ENCODE measurements at places on chromosomes 3 and 15. TPM values are rescaled to one million over a fixed set of nuclear protein-coding genes. Genes with fewer than 3 reads are reported as not detected.

DNA sequence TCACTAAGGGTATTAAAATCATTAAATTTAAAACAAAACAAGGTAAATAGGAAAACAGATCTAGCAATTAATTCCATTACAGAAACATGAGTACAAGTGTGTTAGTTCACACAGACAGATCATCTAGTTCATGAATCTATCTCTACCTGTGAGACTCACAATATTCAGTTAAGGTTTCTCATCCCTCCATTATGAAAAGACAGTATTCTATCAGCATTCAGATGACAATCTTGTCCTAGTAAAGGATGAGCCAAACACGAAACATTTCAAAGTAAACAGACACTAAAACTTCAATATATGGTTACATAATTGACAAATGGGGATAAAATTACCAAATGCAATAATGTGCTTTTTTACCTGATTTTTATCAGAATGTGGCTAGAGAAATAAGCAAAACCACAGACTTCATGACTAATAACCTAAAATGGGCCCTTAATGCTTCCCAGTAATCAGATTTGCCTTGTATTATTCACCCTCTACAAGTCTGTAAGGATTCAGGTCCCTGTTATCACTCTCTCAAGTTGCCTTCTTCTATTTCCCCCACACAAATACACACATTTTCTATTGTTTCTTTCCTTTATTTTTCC is 126.8 kb downstream of the DLG1 start:
- no peak for DNase-seq

DNA sequence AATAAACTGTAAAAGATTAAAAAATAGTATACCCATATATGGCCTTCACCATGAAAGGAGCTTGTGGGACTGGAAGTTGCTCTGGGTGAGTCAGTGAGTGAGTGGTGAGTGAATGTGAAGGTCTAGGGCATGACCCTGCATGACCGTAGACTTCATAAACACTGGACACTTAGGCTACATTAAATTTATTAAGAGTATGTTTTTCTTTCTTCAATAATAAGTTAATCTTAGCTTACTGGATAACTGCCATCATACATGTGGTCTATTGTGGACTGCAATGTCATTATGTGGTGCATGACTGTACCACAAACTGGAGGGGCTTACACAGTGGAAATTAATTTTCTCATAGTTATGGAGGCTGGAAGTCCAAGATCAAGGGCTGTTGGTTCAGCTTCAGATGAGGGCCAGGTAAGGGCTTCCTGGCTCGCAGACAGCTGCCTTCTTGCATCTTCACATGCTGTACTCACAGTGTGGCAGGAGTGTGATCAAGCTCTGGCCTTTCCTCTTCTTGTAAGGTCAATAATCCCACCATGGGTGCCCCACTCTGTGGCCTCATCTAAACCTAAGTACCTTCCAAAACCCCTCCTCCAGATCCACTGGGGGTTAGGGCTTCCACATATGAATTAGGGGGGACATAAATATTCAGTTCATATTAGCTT is 40.8 kb upstream of the PRR23E start:
- DNase-seq, result no peak

- no peak for DNase-seq
Observed at GRCh38 chr15:27686369-27686768, 412.7 kb downstream of the OCA2 start.

- DNase-seq, result no peak
Observed at GRCh38 chr15:64286473-64286872, 69.5 kb downstream of the CSNK1G1 start.

- DNase-seq, result no peak
Observed at GRCh38 chr3:8552223-8552762, 50.7 kb downstream of the LMCD1 start.

DNA sequence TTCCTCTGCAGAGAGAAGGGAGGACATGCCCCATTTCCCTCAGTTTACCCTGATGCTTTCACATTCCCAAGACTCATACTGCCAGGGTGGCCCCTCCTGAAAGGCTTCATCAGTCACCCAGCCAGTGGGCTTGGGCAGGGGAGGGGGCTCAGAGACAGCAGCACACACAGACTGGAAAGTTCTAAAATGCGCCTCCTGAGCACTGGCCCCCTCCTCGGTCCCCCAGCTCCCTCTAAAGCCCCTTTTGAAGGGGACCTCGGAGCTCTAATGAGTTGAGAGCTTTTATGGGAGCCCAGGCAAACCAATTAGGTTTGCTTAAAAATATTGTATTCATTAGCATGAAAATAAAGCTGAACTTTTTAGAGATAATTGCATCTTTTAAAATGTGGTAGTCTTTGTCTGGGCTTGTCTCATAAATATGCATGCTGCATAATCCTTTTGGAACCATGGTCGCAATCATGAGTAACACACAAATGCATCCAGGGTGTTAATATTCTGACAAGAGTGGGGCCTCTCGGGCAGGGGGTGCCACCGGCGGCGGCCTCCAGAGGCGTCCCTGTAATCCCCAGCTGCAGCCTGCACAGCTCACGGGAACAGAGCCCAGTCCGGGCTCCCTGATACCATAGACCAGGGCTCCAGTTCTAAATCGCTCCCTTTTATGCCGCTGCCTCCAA is 78.5 kb downstream of the RPLP1 start:
- no peak for DNase-seq

DNA sequence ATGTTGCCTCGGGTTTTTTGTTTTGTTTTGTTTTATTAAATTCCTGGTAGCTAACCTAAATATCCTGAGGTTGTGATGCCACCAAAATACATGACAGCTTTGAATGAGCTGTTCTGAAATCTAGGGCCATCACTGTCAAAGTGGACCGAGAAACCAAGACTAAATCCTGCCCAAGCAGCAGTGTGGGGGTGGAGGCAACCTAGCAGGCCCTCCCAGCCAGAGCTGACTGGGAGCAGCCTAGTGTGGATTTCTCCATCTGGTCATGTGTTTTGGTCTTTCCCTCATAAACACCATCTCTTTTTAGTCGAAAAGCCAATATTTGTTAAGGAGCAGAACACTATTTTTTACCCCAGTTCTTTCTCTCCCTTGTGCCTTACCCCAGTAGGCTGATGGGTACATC is 52.2 kb downstream of the LARS2 start:
- DNase-seq, result no peak

DNA sequence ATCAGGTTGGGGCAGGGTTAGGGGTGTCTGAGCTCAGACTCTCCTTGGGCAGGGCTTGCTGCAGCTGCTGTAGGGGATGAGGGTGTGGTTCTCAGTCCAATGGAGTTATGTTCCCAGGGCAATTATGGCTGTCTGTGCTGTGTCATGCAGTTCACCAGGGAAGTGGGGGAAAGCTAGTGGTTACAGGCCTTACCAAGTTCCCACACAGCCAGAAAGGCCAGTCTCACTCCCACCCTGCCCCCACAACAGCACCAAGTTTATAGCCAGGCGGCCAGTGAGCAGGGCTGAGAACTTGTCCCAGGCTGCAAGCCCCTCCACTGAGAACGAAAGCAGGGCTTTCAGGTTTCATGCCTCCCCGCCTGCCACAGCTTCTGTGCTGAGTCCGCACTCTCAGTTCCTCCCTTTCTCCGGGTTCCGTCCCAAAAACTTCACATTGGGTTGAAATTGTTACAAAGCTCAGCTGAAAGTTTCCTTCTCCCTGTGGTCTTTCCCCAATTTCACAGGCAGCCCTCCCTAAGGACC is 19.6 kb upstream of the CPOX start:
- DNase-seq, result no peak

GRCh38 chr15:26805470-26805869 is 32.6 kb upstream of the GABRB3 start:
- no peak for DNase-seq

GRCh38 chr3:104816716-104817115 is 550.0 kb upstream of the ALCAM start:
- DNase-seq, result no peak

DNA sequence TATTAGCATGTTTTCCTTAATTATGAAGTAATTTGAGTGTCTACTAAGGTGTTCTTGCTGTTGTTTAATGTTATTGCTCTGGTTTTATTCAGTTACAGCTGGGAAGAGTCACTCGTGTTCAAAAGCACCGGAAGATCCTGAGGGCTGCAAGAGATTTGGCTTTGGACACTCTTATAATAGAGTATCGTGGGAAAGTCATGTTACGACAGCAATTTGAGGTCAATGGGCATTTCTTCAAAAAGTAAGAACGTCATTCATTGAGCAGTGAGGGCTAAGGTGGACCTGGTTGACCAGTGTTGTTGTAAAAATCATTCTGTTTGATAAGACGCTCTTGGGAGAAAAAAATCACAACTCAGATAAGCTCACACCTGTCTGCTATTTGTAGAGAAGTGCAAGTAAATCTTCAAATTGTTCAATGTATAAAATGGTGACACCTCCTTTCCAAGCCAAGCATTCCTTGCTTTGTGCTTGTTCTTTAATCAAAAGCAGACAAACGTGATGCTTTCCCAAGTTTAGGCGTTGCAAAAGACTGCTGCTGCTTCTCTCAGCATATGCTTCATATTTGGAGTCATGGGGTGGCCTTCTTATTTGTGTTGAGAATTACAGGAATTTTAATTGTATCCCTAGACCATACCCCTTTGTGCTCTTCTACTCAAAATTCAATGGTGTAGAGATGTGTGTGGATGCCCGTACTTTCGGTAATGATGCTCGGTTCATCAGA is 44.2 kb downstream of the SETD5 start:
- no peak for DNase-seq

- no peak for DNase-seq
Observed at GRCh38 chr15:31824024-31824423, 206.3 kb upstream of the CHRNA7 start.

DNA sequence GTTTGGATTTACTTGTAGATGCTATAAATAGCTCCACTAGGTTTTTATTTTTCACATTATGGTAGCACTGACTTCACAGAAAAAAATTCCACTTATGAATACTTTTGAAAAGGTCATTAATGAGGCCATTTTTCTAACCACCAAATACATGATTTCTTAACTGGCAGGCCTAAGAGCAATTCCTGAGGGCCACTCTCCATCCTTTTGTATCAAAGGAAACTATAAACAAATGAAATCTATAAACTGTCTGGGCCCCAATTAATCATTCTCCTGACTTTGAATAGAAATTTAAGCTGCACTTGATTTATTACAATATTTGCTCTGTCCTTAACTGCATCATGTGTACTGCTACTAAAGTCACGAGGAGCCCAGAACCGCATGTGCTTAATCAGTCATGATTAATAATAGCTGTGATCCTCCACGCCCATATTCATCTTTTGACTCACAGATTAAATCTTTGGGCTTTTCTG is 25.1 kb upstream of the MTMR10 start:
- DNase-seq, result no peak

DNA sequence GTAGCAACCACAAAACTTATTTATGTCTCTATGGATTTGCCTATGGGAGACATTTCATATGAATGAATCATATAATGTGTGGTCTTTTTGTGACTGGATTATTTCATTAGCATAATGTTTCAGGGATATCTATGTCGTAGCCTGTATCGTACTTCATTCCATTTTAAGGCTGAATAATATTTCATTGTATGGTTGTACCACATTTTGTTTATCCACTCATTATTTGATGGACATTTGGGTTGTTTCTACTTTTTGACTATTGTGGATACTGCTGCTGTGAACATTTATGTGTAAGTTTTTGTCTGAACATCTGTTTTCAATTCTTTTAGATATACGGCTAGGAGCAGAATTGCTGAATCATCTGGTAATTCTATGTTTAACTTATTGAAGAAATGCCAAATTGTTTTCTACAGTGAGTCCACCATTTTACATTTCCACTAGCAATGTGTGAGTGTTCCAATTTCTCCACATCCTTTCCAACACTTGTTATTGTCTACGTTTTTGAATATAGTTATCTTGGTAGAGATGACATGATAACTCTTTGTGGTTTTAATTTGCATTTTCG is 134.4 kb upstream of the DAZL start:
- DNase-seq, result no peak

GRCh38 chr3:114800272-114801031 is 346.6 kb downstream of the ZBTB20 start:
- DNase-seq, result no peak

GRCh38 chr3:194198938-194199337 is 63.0 kb downstream of the HES1 start:
- no peak for DNase-seq

- DNase-seq, result no peak
Observed at GRCh38 chr3:115436767-115437301, 186.5 kb upstream of the GAP43 start.

DNA sequence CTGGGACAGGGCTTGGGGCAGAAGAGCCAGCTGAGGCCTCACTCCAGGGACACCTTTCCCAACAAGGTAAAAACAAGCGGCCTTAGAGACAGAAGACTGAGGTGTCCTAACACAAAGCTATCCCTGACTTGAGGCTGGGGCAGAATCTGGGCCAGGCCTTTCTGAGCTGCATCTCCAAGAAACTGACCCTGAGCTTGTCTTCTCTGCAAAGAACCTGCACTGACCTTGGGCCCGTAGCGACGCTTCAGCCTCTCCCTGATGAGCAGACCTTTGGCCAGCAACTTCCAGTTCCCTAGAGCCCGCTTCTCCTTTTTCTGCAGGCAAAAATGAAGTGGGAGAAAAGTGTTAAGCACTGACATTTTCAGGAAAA is 22.2 kb downstream of the TMEM43 start:
- DNase-seq, result no peak

DNA sequence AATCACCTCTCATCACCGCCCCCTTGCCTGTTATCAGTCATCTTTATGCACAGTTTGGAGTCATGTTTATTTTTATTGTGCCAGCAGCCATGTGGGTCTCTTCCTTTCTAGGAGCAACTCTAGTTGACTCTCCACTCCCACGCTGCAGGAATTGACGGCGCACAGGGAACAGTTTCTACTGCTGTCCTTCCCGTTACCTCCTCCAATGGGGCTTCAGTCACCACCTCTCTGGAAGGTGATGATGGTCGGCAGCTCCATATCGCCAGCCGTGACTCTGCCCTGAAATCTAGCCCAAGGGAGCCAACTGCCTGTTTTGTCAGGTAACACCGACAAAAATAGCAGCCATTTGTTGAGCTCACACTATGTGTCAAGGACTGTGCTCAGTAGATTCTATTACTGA is 35.6 kb upstream of the FAM107A start:
- no peak for DNase-seq

- DNase-seq, result no peak
Observed at GRCh38 chr3:9013782-9014563, 50.7 kb upstream of the RAD18 start.

GRCh38 chr15:56199038-56199437 is 44.6 kb downstream of the RFX7 start:
- DNase-seq, result no peak

The CX3CR1 gene
- 0.44 TPM for total RNA-seq

The GOLGA8H gene
- not detected for total RNA-seq

The CCDC12 gene
- total RNA-seq, result 68.7 TPM

The ZKSCAN7 gene
- 0.73 TPM for total RNA-seq

The FEZF2 gene
- not detected for total RNA-seq

The CHST2 gene
- 11.3 TPM for total RNA-seq

The NOX5 gene
- total RNA-seq, result not detected

The KIF7 gene
- 2.4 TPM for total RNA-seq

The ZNF619 gene
- 7.1 TPM for total RNA-seq

The CCR8 gene
- total RNA-seq, result 8.9 TPM

The EFCC1 gene
- total RNA-seq, result 0.21 TPM

The MCF2L2 gene
- total RNA-seq, result 4.1 TPM

Measured in activated T-helper 1 cell treated with anti-CD3 and anti-CD28 coated beads, Interleukin-12 subunit alpha, Interleukin-12 subunit beta, Interleukin-2, Interleukin-4 antibody, amounts not matched to agents 30 ng/mL and 10 ng/mL and 1 ng/mL, durations not matched to agents 14 hours and 24 hours and 36 hours (primary cell).